ENCODE measurements at places on chromosomes 1 and 21.

- DNase-seq, result no peak
These were observed 2.1 kb upstream of the PLA2G2F start for GRCh38 chr1:20137055-20137454.

- no peak for DNase-seq
These were observed 25.7 kb downstream of the COA6 start for GRCh38 chr1:234398849-234399381.

- no peak for DNase-seq
These were observed 51.4 kb downstream of the TP53BP2 start for GRCh38 chr1:223794136-223794880.

DNA sequence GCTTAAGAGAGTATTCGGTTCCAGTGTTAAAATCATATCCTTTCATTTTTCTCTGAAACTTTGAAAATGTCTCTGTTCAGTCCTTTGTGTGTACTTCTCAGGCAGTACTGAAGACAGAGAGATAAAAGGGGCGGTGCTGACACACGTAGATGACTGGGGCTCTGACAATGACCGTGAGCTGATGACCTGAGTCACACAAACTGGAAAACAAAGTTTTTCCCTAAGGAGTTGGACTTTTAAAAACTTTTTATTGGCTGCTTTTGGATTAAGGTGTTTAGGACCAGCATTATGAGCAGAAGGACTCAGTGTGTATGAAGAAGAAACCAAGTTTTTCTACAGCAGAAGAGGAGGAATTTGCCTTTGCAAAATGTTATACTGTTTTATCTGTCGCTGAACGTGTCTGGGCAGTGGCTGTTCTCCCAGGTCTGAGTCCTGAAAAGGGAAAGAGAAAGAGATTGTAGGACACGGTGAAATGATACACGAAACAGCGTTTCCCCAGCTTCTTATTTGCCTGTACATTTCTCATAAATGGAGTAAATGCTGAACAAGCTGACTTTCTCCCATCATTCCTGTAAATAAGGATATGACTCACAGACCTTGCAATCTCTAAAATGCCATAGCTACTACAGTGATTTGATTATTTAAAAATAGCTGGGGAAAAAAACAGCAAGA, 51.5 kb downstream of the MAP3K7CL start:
- DNase-seq, result no peak

DNA sequence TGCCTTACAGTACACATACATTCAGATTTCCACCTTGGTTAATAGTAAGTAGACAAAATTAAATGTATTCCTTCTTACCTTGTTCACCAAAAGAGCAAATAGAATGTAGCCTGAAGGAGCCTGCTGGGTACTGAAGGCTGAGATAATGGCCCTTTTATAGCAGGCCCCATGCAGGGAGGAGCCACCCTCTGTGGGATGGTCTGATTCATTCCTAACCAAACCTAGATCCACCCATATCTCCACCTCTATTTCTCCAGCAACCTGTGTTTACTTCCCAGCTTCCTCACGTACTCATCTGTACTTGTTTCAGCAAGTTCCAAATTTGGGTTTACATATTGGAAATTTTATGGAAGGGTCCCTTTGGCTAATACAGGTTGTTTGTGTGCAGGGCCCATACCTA, at the start of gene FLG:
FLG (minus strand) TSS at position 129 of the 400 bp plus-strand sequence. CDS start 9,783 bp downstream, outside the sequence.
- no peak for DNase-seq

DNA sequence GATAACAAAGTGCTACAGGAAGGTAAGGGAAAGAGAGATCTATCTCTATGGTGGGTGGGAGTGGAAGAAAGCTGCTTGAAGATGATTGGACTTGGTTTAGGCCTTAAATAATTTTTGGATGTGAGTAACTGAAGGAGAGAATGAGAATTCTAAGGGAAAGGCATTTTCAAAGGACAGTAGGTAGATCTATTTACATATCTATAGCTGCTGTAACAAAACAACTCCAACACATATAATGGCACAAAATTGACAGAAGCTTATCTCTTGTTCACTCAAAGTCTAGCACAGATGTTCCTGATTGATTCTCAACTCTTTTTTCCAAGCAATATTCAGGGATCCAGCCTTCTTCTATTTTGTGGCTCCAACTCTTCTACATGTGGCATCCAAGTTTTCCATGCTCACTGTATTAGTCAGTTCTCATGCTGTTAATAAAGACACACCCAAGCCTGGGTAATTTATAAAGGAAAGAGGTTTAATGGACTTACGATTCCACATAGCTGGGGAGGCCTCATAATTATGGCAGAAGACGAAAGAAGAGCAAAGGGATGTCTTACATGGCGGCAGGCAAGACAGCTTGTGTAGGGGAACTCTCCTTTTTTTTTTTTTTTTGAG, 3.1 kb upstream of the DDAH1 start:
- DNase-seq, result no peak

DNA sequence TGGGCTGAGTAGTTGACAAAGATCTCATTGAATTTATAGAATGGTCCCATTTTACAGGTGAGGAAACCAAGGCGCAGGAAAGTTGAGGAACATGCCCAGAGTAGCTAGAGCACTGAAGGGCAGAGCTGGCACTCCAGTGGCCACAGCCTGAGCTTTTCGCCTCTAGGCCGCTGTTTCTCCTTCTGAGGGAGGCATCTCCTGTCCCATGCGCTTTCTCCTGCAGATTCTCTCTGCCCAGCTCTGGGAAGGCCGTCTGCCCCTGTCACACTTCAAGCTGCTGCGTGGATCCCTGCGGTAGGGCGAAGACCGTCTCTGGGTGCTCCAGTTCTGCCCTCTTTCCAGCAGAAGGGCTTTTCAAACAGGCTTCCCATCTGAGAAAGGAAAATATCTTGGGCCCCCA, 159.9 kb downstream of the ACTL8 start:
- DNase-seq, result no peak

GRCh38 chr1:36645867-36646266, 163.2 kb upstream of the CSF3R start:
- DNase-seq, result peak; percentile 68

GRCh38 chr1:156075775-156076204, 6.5 kb downstream of the MEX3A start:
- no peak for DNase-seq

DNA sequence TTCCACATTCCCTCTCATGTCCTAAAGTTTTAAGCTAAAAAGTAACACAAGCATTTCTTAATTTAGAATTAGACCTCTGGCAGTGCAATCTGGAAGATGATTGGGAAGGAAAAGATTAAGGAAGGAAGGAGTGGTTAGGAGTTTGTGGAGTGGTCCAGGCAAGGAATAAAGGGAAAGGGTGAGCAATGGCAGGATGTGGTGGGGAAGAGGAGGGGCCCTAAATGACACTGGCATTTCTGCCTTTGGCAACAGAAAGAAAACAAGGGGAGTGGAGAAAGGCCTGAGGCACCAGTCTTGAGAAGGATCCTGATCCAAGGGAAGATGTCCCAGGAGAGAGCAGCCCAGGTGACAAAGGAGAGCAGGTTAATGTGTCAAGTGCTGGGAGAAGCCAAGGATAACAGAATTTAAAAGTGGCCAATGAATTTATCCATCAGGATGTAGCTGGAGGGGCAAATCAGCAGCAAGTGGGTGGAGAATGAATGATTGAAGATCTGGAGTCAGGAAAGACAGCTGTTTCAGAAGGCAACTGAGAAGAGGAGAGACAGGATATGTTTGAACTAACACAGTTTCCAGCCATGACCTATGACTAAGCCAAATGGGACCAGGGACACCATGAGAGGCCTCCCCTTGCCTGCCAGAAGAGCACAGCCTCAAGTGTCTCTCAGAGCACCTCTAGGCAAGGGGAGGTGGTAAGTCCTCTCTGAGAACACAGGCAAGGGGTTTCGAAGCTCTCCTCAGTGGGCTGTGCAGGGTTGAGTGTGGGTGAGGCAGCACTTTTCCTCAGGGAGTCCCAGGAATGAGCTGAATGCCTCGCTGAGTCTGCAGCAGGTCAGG, 20.9 kb upstream of the LY9 start:
- no peak for DNase-seq

- DNase-seq, result no peak
These were observed 138.4 kb downstream of the RHOU start for GRCh38 chr1:228873709-228874108.

- no peak for DNase-seq
These were observed 159.7 kb downstream of the HIVEP3 start for GRCh38 chr1:41758904-41759548.

- DNase-seq, result no peak
These were observed 18.1 kb downstream of the SAMSN1 start for GRCh38 chr21:14527696-14528652.

DNA sequence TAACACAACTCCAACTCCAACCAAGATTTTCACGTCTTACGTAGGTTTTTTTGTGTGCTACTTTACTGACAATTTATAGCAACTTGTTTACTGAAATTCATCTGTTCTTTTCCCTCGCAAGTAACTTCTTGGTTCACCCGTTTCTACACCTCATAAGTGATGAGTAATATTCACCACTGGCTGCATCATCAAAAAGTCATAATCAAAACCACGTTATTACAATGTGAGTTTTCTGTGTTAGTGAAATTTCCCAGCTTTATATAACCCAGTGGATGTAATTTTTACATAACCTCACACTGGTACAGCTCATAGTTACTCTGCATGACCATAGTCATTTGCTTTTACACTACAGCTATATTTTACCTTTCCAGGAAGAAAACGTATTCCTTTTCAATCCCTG, 401.1 kb upstream of the LYPLAL1 start:
- no peak for DNase-seq

DNA sequence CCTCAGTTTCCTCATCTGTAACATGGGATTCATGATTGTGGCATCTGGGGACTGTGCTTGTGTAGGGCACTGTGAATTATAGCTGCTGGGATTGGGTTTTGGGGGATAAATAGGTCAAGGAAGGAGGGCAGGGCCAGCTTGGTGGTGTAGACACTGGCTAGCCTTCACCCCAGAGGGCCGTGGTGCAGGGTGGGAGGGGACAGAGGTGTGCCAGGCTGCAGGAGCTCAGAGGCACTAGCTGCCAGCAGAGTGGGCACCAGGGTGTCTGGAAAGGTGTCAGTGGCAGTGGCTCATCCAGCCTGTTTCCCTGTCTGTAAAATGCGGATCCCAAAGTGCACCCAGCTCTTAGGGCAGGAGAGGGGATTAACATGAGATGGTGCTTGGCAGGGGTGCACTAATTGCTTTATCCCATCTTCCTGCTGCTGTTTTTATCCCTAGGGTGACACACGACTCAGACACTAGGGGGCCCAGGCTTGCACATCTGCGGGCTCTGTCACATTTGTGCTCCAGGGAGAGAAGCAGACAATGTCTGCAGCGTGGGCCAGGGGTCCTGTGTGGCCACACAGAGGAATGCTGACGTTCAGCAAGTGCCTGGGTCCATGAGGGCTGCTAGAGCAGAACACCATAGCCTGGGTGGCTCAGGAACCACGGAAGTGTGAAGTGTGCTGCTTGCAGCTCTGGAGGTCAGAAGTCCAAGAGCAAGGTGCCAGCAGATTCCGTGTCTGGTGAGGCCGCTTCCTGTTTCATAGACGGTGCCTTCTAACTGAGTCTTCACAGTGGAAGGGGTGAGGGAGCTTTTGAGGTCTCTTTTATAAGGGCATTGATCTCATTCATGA, 19.3 kb downstream of the OBSCN start:
- DNase-seq, result no peak

GRCh38 chr1:203084588-203085527, 954 bp downstream of the MYOG start:
- no peak for DNase-seq
